ENCODE measurements at places on chromosomes 13 and 19.
A peak's percentile ranks its signal among the peaks of the same experiment; 100 is the strongest.

DNA sequence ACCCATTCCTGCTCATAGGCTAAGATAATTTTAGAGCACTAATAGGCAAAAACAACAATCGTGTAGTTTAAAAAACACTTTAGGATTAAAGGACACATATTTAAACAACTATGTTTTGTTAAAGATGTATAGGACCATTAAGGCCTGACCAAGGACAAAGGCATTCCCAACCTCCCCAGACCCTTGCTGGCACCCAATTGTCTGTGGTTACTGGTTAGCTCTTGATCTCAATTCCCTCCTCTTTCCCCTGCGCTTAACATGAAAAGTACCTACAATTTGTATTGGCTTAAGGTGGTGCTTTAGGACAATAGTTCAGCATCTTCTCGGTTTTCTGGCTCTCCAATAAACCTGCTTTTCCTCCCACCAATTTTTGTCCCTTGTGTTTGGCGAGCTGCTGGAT is 51.0 kb downstream of the TEX26 start:
- no peak for DNase-seq

DNA sequence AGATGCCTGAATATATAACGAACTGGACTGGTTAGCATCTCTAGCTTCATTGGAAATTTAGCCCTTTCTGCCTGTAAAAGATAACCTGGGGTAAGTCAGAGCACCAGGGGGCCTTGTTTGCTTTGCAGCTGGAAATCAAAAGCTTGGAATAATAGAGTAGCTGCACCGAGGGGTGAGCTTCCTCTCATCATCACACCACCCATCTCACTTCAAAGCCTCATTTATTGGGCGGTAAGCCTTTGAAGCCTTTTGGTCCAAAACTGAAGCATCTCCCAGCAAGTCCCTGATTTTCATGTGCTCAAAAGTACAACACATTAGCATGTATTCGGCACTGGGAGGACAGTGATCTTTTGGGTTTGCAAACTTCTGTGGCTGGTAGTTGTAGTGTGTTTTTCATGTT is 405.1 kb downstream of the FOXO1 start:
- no peak for DNase-seq

GRCh38 chr19:34135821-34136611 is 36.3 kb upstream of the LSM14A start:
- no peak for DNase-seq

DNA sequence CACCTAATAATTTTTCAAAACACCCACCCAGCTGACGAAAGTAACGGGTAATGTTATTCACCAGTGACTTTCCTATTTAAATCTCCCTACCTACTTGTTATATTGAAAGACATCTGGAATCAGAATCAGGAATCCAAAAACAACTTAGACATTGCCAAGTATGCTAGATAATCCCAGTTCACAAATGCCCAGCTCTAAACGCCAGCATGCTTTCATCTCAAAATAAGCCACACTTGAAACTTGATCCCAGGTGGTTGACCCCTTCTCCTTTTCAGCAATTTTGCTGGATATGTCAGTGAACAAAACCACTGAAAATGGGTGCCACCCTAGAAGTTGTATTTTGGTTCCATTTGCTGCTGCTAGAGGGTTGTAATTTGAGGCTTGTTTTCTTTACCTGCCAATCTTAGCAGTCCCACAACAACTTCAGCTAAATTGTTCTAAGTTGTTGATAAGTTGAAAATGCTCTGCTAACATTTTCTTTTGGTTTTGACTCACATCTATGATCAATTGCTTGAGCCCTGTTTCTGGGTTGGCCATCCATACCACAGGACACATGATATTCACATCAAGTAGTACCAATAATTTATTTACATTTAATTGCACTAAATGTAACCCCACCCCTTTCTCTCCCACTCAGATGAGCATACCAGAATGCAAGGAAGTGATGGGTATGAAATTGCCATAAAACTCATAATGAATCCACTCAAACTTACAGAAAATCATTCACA is 66.4 kb downstream of the DCT start:
- no peak for DNase-seq

DNA sequence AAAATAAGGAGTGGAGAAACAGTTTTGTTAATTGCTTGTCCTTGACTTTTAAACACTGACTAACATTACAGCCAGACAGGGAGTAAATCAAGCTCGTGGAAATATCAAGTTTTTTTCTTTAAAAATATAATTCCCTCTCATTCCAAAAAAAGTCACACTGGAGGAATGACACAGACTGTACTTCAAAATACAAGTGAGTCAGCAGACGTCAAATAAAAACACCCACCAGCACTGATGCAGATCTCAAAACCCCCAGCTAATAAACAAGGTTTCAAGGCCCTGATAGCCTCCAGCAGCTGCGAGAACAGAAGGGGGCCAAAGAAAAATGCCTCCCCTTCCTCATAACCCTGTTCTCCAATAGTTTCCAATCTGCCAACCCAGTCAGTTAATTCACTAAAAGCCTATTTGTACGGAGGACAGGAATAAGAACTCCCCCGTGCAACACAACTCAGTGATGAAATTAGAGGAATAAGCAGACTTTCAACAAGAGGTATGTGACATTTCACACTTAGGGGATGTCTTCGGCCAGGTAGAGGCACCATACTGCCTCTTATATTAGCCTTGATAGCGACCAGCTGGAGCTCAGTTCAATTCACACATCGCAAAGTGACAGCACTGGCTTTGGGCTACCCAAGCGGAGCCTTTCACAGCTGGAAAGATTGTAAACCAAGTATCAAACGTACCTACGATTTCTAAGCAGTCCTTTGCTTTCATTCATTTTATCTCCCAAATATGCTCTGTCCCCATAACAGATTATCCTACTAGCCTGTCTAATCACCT is 561.0 kb upstream of the KLF12 start:
- DNase-seq: no peak

DNA sequence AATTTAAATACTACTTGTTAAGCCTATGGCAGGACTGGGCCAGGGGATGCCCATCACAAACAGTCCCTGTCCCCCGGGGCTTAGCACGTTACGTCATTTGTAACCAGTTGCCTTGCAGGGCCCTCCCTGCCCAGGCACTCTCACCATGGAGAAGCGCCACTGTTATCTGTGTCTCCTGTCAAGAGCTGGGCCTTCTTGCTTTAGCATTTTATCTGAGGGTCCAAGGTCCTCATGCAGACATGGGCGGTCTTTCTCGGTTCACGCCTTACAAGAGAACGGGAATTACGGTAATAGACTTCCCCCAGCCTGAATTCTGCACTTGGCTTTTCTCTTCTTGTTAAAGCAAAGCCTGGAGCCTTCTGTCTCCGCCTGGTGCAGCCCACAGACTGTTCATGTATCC is 46.1 kb downstream of the TMED1 start:
- DNase-seq: no peak

DNA sequence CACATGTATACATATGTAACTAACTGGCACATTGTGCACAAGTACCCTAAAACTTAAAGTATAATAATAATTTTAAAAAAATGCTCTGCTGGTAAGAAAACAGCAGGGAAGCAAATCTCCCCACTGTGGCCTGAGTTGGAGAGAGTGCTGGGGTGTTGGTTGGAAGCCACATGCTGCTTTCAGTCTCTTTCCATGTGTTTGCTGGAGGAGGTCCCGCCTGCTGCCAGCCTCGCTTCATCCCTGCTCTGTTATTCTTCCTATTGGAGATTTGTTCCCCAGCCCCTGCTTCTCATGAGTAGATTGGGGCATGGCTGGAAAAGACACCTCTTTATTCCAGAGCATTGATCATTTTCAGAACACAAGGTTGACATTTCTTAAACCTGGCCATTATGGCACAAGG is 230.5 kb downstream of the FGF9 start:
- no peak for DNase-seq

DNA sequence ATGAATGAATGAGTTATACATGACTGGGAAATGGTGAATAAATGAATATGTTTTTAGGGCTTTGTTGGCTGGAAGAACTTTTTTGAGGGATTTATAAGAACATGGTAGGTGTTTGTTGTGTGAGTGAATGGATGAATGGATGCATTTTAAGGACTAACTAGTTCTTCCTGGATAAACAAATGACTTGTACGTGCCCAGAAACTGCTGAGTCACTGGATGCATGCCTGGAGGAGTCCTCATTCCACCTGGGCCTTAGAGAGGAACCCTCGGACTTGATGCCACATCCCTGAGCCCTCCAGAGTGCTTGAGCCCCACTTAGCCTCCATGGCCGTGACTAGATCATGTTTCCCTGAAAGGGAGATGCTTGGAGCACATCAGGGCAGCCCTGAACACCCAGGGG is 153.4 kb downstream of the DPF1 start:
- DNase-seq: no peak

DNA sequence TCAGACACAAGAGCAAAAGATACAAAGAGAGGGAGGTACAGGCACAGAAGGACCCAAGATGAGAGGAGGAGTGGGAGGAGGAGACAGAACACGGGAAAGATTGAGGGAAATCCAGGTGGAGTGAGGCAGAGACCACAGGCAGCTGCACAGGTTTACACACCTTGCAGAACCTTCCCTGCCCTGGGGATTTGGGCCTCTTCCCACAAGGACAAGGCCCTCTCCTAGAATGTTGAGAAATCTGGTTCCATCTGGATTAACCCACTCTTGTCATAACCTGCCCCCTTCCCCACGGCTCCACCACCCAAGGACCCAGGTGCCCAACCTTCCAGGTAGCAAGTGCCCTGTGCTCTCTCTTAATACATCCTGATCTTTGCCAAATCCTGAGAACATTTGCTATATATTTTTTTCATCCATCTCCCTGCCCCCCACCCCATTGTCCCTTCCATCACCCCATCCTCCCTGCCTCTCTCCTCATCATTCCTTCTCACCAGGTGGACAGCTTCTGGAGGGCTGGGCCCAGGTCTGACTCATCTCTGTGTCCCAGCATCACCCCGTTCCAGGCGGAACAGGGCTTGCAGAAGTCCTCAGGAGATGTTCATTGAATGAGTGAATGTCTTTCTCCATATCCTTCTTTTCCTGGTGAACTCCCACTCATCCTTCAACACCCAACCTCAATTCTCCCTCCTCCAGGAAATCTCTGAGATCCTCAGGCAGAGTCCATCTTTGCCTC is 8.8 kb upstream of the KLK8 start:
- DNase-seq: no peak

DNA sequence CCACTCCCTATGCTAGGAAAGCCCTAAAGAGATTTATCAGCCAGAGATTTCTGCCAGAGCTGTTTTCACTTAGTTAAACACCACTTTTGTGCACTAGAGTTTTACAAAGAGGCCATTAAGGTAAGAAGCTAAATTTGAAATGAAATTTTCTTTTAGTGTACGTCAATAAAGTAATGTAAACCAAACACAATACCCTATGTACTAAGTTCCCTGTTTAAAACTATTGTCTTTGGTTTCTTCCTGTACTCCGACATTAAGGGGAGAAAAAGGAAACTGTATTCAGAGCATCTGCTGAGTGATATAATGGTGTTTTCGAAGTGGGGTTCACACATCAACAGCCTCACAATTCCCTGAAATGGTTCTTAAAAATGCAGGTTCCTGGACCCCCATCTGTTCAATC is 40.7 kb upstream of the STARD13 start:
- DNase-seq: no peak

DNA sequence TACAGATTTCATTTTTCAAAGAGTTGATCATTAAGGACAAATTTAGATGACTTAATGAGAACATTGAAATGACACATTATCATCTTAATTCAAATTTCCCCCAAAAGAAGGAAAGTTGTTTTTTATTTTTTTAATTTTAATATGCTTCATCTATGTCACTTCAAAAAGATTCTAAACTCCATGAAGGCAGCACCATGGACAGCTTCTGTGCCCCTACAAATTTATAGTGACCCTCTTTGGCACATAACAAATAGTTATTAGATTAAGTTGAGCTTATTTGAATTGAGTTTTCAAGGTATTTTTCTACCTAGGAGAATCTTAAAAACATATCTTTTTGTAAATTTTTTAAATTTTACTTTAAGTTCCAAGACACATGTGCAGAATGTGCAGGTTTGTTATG is 198.6 kb downstream of the DCT start:
- DNase-seq: no peak

DNA sequence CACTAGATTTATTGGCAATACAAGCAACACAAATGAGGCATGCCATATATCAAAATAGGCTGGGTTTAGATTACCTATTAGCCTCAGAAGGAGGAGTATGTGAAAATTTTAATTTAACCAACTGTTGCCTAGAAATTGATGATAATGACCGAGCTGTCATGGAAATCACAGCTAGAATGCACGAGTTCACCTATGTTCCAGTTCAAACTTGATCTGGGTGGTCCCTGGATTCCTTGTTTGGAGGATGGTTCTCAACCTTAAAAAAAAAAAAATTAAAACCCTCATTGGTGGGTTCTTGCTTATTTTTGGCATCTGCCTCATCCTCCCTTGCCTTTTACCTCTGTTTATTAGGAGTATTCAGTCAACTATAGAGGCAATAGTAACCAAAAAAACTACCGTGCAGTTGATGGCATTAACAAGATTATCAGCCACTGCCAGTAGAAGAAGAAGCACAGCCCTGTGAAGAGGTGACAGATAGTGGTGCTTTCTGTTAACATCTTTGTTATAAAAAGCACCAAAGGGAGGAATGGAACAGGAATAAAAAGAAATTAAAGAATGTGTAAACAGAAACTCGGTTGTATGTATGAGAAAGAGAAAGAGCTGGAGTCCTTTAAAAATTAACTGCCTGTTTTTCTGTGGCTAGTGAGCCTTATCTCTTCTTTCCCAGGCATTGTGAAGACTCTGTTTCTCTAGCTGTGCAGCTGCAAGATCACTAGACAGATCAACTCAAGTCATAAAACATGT is 106.4 kb downstream of the ZNF429 start:
- DNase-seq: no peak

- DNase-seq: peak; percentile 72
Observed at GRCh38 chr19:41310033-41310831, at the start of gene CCDC97. TSS of gene CCDC97 (plus strand) at chr19:41310172. CDS start at chr19:41310311, 139 bp downstream.

DNA sequence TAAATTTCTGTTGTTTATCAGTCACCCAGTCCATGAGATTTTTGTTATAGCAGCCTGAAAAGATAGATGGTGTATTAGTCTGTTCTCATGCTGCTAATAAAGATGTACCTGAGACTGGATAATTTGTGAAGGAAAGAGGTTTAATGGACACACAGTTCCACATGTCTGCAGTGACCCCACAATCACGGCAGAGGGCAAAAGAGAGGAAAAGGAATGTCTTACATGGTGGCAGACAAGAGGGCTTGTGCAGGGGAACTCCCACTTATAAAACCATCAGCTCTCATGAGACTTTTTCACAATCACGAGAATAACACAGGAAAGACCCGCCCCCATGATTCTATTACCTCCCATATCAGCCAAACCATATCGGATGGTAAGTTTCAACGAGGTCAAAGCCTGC is 309.2 kb downstream of the LIG4 start:
- DNase-seq: no peak

- no peak for DNase-seq
Observed at GRCh38 chr13:52104624-52105023, 24.2 kb downstream of the NEK5 start.

All from stimulated activated CD4-positive, alpha-beta T cell treated with anti-CD3 and anti-CD28 coated beads, Interleukin-1b, Interleukin-23, amount 100 ng/mL, for 1 hour (primary cell).